ENCODE measurements at places on chromosomes 2 and 18.

- DNase-seq = no peak
These were observed 854.5 kb upstream of the CRIM1 start for GRCh38 chr2:35501076-35501475.

GRCh38 chr2:163919717-163920116 is 183.9 kb upstream of the FIGN start:
- no peak for DNase-seq

DNA sequence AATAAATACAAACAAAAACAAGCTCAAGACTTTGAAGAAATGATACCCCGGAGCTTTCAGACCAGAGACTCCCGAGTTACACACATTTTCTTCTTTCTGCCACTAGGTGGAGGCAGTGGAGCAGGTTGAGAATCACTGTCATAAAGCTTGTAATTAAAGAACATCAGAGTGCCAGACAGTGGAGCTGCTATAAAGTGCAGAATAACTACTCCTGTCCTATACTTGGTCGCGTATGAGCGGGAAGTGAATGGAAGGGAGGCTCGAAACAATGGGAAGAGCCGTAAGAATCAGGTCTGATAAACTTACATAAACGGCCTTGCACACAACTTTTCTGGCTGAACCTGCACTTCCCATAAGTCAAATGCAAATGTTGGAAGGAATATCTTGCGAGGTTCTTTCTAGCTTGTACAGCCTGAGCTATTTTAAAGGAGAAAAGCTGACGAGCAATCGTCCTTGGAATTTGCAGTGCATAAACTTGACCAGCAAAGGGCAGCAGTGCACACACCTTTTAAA is 189.0 kb downstream of the RPIA start:
- DNase-seq = peak; percentile 27

GRCh38 chr2:80393991-80394390 is 89.4 kb upstream of the LRRTM1 start:
- DNase-seq = no peak

GRCh38 chr2:153474407-153474806 is 4.2 kb downstream of the RPRM start:
- DNase-seq = no peak

DNA sequence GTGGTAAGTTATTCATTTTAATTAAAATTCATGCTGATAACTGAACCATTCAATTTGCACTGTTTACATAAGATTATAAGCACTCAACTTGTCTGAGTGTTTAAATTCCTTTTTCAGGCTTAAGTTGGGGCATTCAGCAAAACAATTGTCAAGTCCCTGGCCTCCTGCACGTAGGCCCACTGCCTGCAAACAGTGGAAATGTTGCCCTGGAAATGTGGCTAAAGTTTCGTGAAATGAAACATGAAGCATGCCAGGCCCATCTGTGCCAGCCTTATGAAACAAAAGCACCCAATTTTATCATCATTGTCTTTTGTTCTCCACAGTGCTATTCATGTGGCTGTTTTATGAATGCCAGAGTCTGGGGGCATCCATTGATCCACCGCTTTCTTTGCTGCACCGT is 163.7 kb downstream of the PTGR3 start:
- DNase-seq = no peak

- DNase-seq = no peak
These were observed at the start of gene PHLPP1 for GRCh38 chr18:62715436-62715758. Gene PHLPP1, plus strand, starts transcription at chr18:62715541. Its CDS starts 143 bp downstream, at chr18:62715684.

- no peak for DNase-seq
These were observed 329.0 kb downstream of the PTPRM start for GRCh38 chr18:7896161-7896560.

DNA sequence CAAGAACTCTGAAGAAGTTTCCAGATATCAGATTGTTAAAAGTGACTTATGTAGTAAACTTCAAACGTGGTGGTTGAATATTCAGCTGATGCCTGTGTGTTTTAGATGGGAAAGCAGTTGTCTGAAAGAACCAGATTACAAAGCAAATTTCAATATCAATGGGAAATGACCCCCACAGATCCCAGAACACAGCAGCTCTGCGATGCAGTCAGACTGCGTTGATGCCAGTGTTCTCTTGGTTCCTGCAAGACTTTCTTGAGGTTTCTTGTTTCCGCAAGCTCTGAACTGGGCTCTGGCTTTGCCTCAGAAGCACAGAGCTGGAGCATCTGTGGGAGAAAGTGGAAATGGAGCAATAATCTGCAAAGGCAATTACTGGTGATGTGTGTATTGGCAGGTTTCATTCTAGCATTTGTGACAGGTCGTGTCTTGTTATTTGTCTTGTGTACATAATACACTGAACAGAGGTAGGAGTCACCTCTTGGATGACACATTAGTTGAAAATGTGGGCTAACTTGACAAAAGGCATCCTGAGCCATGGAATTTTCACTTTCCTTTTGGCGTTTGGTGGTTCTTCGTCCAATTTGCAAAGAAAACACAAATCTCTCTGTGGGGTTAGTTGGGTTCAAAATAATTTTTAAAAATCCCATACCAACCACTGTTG is 10.8 kb upstream of the LYPD6B start:
- DNase-seq = no peak

DNA sequence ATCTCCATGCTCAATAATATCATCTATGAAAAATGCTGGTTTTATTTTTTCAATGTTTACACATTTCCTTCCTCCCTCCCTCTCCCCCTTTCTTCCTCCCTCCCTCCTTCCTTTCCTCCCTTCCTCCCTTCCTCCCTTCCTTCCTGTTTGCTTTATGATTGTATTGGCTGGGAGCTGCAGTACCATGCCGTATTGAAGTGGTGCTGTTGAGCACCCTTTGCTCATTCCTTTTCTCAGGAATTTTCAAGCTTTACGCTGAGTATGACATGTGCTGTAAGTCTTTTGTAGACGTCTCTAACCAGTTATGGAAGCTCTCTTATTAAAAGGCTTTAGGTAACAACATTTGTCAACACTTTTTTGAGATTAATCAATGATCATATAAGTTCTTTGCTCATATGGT is 100.4 kb downstream of the SNTG2 start:
- no peak for DNase-seq

GRCh38 chr18:25058521-25058920 is 293.4 kb downstream of the ZNF521 start:
- no peak for DNase-seq

GRCh38 chr2:70706026-70706795 is 61.8 kb downstream of the ADD2 start:
- DNase-seq = no peak

DNA sequence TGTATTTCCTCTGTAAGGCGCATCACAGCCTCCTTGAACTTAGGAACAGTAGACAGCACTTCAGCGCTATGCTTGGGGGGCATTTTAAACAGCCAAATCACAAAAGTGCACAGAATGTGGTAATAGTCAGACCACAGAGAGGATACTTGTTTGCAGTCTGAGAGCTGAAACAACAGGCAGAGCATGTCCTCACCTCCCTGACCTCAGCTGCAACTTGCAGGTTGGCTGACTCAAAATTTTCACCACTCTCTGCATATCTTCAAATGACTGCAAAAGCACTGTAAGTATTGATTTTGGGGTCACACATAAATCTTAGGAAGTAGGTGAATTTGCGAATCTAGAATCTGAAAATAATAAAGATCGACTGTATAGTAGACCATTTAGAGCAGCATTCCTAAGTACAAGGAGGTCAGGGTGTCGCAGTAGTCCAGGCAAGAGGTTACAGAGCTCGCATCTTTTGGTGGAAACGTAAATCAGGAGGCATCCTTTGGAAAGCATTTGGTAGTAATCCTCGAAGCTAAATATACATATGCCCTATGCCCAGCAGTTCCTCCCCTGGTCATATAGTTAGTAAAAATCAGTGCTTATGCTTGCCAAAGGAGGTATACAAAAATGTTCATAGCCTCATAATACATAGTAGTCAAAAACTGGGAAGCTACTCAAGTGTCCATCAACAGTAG is 108.2 kb upstream of the MYCN start:
- DNase-seq = no peak

- no peak for DNase-seq
These were observed 99.6 kb downstream of the CELF4 start for GRCh38 chr18:37465958-37466357.

DNA sequence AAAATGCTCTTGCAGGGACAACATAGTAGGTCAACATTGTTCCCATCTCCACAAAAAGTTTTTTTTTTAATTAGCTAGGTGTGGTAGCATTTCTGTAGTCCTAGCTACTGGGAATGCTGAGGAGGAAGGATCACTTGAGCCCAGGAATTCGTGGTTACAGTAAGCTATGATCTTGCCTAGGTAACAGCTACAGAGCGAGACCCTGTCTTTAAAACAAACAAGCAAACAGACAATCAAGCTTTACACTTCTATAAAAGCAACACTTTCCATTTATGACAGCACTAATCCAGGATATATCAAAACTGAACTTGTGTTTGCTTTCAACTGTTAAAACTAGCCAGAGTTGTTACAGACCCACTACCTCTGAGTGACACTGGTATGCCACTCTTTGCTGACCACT is 12.0 kb downstream of the UGT1A3 start:
- DNase-seq = no peak

DNA sequence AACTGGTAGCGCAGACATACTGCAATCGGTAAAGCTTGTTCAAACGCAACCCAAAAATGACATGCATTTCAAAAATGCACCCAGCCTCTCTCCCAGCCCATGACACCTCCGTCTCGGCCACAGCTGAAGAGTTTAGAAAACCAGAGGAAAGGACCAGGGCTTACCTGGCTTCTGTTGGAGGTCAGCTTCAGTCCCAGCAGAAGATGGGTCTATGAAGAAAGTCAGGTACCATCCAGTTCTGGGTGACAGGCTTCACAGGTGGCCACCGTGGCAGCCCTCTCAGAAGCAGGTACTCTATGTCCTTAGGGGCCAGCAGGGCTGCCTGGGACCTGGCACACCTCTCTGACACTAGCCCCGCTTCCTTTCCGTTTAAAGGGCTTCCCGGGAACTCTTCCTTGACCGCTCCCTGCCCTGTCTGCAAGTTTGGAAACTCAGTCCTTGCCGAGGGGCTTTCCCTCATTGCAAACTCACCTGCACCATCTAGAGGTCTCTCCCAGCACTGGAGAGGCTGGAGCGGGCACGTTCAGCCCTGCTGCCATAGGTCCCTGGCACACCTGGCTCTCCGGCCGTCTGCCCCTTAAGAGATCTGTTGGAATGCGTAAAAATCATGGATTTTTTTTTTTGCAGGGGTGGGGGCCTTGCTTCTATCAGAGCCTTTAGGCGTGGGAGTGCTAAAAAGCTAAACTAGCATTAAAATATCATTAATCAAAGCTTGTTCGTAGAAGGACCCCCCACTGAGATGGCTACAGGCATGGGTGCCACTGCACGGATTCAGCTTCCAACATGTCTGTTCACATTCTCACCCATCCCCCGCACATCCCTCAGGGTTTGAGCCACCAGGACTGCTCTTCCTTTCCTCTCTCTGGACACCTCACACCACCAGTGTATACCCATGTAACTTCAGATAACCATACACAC is at the start of gene EDAR:
TSS of gene EDAR (minus strand) at position 425 of the 918 bp plus-strand sequence. CDS start 58,206 bp downstream, outside the sequence.
- DNase-seq = peak; percentile 7

GRCh38 chr2:239129147-239129920 is 271.5 kb downstream of the HDAC4 start:
- DNase-seq = no peak

DNA sequence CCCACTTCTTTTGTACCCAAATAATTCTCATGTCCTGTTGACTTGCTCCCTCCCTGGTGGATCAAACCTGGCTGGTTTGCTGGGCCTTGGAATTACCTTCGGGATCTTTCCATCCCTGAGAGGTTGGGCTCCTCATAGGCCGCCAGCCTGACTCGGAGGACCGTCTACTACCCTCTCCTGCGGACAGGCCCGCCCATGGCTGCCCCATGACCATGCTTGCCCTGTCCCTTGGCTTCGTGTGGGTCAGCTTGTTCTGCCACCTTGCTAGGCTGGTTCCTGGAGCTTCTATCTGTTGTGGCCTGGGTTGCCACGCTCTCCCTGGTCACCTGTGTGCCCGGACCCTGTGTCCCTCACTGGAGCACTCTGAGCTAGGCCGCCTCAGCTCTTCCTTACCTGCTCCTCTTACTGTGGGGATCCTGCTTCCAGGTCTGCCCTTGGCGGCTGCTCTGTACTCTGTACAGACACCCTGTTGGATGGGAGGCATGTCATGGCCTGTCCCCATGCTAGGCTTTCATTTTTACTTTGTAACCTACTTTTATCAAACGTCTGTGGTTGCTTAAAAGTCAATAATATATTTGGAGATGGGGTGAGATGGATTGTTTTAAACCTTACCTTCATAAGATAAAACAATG is 29.7 kb upstream of the FHL2 start:
- no peak for DNase-seq

DNA sequence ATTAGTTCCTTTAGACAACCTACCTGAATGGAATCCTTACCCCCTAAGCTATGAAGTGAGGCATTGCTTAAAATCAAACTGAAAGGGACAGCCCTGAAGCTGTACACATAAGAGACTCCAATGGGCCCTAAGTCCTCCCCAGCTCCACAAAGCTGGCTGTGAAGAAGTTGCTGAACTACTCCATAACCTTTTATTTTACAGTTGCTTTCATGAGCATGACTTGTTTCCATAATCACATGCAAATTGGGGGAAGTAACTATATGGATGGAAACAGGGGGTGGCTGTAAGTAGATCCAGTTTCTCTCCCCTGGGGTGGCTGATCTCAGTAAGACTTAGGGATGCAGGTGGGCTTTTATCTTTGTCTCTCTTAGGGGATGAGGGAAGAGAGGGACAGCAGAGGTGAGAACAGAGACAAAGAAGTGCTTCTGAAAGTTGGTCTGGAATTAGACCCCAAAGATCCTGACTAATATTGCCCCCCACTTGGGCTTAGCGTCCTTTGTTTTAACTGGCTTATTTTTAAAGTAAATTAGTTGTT is 5.5 kb downstream of the FZD5 start:
- no peak for DNase-seq

- no peak for DNase-seq
These were observed 136.4 kb upstream of the CELF4 start for GRCh38 chr18:37701967-37702366.

DNA sequence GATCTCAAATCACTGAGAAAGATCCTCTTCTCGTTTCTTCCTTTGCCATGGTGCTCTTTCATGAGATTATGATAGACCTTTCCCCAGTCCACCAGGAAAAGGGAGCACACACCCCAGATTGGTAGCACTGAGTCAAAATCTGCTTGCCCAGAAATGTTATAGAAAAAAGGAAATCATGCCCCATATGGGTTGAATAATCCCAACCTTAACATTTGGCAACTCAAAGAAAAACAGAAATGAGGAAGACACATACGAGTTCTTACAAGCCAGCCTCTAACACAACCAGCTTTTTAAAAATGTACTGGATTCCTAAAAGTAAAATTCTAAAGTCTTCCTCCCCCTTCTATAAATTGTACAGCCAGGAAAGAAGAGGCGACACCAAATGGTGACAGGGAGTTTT is 103.0 kb downstream of the ANKRD44 start:
- no peak for DNase-seq

DNA sequence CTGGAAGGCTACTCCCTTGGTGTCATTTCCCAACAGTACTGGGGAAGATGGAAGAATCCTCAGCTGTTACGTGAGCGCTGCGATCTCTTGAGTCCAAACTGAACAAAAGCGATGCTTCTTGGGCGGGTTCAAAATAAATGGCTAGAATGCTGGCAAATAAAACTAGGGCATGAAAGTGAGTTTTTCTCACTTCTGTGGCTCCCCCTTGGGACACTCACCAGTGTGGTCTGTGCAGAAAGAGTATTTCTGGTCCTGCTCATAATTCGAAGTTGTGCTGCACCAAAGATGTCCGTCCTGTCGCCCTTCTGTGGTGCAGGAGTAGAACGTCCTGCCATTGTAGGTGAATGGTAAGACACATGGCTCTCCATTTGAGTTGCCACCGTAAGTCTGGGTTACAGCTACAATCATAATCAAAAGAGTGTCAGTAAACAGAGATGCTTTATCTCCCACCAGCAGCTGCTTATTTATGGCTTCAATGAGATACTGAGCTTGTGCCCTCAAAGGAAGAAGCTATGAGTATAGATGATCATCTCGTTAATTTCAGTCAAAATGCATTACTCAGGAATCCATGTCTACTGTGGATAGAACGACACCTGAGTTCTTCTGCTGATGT is 11.8 kb downstream of the FN1 start:
- no peak for DNase-seq

All from anterior cingulate cortex (tissue), 58 donors.